ENCODE measurements at places on chromosomes 4 and X. TPM values are rescaled to one million over a fixed set of nuclear protein-coding genes. Genes with fewer than 3 reads are reported as not detected.
A peak's percentile ranks its signal among the peaks of the same experiment; 100 is the strongest.

DNA sequence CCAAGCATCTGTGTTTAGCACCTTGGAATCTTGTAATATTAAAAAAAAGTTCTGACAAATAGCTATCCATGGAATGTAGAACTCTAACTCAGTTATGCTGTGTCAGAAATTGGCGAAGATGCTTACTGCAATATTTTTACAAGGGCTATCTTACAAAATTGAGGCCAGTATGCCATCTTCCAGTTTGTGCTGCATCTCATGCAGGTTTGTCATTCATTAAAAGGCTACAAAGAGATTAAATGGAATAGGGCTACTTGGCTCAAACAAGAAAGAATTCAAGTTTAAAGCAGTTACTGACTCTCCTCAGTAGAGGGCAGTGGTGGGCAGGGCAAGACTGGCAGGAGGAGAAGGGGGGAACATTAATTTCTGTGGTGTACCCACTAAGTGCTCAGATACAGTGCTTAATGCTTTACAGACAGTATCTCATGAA is 66.5 kb downstream of the SHROOM4 start:
- H3K36me3 ChIP-seq = no peaks in the 10 kb centered on the region
- DNase-seq = no peak
- no peak overlapping the region for H3K27ac ChIP-seq
- H3K4me3 ChIP-seq = no peak overlapping the region
- no peaks in the 10 kb centered on the region for H3K27me3 ChIP-seq

DNA sequence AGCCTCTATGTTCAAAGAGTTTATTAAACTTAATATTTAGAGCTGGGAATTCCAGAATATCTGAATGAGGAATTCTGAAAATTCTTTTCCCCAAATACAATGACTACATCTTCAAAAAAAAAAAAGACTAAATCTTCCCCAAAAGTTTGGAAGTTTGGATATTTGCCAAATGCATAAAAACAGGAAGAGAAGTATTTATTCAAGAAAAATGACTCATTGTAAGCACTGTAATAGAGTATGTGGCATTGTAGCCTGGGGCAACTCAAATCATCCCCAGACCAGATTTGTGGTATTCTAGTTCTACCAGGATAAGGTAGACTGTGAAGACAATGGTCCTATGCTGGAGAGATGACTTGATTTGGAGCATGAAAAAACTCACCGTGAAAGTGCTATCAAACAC is 78.5 kb upstream of the PDHA2 start:
- no peak for DNase-seq
- H3K27me3 ChIP-seq = no peaks in the 10 kb centered on the region
- no peaks in the 10 kb centered on the region for H3K36me3 ChIP-seq
- no peak overlapping the region for H3K4me3 ChIP-seq
- H3K27ac ChIP-seq = no peak overlapping the region

- peaks cover 11% of the 10 kb centered on the region for H3K4me1 ChIP-seq
- no peak overlapping the region for H3K4me3 ChIP-seq
- no peaks in the 10 kb centered on the region for H3K36me3 ChIP-seq
- no peak for DNase-seq
- H3K27ac ChIP-seq = no peak overlapping the region
Measured at GRCh38 chrX:97328853-97329390, 445.2 kb downstream of the RPA4 start.

DNA sequence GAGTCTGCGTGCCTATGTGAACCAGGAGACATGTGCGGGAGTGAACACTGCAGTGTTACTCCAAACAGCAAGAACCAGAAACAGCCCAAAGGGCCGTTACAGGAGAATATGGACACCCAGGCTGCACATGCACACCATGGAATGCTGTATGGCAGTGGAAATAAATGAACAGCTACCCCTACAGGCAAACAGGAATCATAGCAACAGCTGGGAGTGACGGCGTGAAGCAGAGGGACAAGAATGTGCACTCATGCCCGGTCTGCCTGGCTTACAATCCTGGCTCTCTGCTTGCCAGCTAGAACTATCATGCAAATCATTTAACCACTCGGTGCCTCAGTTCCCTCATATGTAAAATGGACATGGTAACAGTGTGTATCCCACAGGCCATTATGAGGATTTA is 16.6 kb downstream of the GPKOW start:
- no peak overlapping the region for H3K4me3 ChIP-seq
- peaks cover 18% of the 10 kb centered on the region for H3K36me3 ChIP-seq
- DNase-seq = no peak
- peaks cover 1% of the 10 kb centered on the region for H3K4me1 ChIP-seq

DNA sequence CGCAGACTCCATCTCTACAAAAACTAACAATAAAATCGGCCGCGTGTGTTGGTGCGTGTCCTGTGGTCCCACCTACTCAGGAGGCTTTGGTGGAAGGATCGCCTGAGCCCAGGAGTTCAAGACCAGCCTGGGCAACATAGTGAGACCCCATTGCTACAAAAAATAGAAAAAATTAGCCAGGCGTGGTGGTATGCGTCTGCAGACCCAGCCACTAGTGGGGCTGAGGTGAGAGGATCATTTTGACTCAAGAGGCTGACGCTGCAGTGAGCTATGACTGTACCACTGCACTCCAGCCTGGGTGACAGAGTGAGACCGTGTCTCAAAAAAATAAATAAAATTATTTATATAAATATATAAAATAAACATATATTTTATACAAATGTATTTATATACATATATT is 22.3 kb downstream of the ASMTL start:
- no peaks in the 10 kb centered on the region for H3K4me1 ChIP-seq
- H3K27me3 ChIP-seq = no peaks in the 10 kb centered on the region
- H3K36me3 ChIP-seq = peaks cover 43% of the 10 kb centered on the region
- no peak overlapping the region for H3K4me3 ChIP-seq

DNA sequence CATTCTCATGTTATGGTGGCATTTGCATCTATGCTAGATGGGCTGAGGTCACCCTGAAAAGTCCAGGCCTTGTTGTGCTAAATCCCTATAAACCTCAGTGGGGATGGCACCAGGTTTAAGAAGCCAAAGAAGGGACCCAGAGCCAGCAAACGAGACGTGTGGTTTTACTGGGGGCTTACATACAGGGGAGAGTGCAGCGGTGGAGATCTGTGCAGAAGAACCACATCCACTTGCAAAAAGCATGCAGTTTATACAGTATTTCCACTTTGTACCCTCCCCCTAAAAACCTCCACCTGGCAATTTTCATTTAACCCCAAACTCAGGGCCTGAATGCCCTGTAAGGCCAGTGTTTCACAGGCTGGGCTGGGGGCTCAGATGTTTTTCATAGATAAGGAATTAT is 134.9 kb upstream of the GATB start:
- H3K27ac ChIP-seq = no peak overlapping the region
- no peaks in the 10 kb centered on the region for H3K4me1 ChIP-seq
- H3K4me3 ChIP-seq = no peak overlapping the region
- H3K27me3 ChIP-seq = no peaks in the 10 kb centered on the region
- no peak for DNase-seq
- H3K36me3 ChIP-seq = no peaks in the 10 kb centered on the region

- peaks cover 46% of the 10 kb centered on the region for H3K36me3 ChIP-seq
- no peaks in the 10 kb centered on the region for H3K27me3 ChIP-seq
- DNase-seq = no peak
- no peak overlapping the region for H3K27ac ChIP-seq
Measured at GRCh38 chrX:13717700-13718472, 16.5 kb downstream of the TRAPPC2 start.

- no peaks in the 10 kb centered on the region for H3K27me3 ChIP-seq
- H3K4me1 ChIP-seq = no peaks in the 10 kb centered on the region
- peaks cover 48% of the 10 kb centered on the region for H3K36me3 ChIP-seq
- H3K27ac ChIP-seq = no peak overlapping the region
- H3K4me3 ChIP-seq = no peak overlapping the region
Measured at GRCh38 chrX:150762258-150763165, 69.3 kb downstream of the MTMR1 start.

- H3K27ac ChIP-seq = no peak overlapping the region
- no peaks in the 10 kb centered on the region for H3K4me1 ChIP-seq
- H3K27me3 ChIP-seq = no peaks in the 10 kb centered on the region
- DNase-seq = no peak
- no peaks in the 10 kb centered on the region for H3K36me3 ChIP-seq
Measured at GRCh38 chr4:137375111-137375850, 157.0 kb downstream of the PCDH18 start.

GRCh38 chr4:183960046-183960420 is 54.9 kb downstream of the STOX2 start:
- no peak overlapping the region for H3K4me3 ChIP-seq
- no peak overlapping the region for H3K27ac ChIP-seq
- DNase-seq = no peak
- H3K4me1 ChIP-seq = no peaks in the 10 kb centered on the region
- no peaks in the 10 kb centered on the region for H3K36me3 ChIP-seq

DNA sequence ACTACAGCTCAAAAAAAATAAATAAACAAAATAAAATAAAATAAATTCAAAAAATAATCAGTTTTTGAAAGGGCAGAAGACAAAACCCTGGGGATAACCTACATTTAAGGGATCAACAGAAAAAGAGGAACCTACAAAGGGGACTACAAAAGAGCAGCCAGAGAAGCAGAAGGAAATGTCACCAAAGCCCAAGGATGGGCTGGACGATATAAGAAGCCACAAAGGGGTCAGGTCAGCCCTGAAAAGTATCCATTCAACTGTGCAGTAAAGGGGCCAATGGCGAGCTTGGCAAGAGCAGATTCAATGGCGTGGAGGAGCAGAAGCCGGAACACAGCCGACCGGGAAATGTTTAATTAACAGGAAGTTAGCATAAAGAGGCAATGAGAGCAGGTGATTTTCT is 16.9 kb downstream of the ACOT9 start:
- H3K27me3 ChIP-seq = no peaks in the 10 kb centered on the region
- H3K27ac ChIP-seq = peak overlapping the region; percentile 82

- DNase-seq = no peak
- peaks cover 18% of the 10 kb centered on the region for H3K4me1 ChIP-seq
- H3K27ac ChIP-seq = no peak overlapping the region
- peak overlapping the region; percentile 17 for H3K4me3 ChIP-seq
Measured at GRCh38 chr4:56874923-56875322, 32.8 kb upstream of the REST start.

GRCh38 chr4:48746608-48747362 is 33.3 kb downstream of the FRYL start:
- peaks cover 6% of the 10 kb centered on the region for H3K36me3 ChIP-seq
- H3K27ac ChIP-seq = no peak overlapping the region
- DNase-seq = no peak
- H3K4me3 ChIP-seq = no peak overlapping the region

DNA sequence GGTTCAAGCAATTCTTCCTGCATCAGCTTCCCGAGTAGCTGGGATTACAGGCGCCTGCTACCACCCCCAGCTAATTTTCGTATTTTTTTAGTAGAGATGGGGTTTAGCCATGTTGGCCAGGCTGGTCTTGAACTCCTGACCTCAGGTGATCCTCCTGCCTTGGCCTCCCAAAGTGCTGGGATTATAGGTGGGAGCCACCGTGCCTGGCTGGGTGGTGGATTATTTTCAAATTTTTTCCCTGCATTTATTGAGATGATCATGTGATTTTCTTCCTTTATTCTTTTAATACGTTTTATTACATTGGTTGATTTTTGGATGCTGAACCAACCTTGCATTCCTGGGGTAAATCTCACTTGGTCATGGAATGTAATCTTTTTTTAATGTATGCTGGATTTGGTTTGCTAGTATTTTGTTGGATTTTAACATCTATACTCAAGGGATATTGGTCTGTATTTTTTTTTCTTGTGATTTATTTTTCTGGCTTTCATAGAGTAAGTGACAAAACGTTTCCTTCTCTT is 30.9 kb downstream of the BMP2K start:
- peaks cover 39% of the 10 kb centered on the region for H3K36me3 ChIP-seq
- H3K27ac ChIP-seq = no peak overlapping the region
- no peak for DNase-seq
- no peak overlapping the region for H3K4me3 ChIP-seq
- no peaks in the 10 kb centered on the region for H3K27me3 ChIP-seq
- H3K4me1 ChIP-seq = peaks cover 69% of the 10 kb centered on the region

- no peak overlapping the region for H3K4me3 ChIP-seq
- no peaks in the 10 kb centered on the region for H3K4me1 ChIP-seq
Measured at GRCh38 chrX:144601010-144601409, 646.3 kb upstream of the SPANXN1 start.

DNA sequence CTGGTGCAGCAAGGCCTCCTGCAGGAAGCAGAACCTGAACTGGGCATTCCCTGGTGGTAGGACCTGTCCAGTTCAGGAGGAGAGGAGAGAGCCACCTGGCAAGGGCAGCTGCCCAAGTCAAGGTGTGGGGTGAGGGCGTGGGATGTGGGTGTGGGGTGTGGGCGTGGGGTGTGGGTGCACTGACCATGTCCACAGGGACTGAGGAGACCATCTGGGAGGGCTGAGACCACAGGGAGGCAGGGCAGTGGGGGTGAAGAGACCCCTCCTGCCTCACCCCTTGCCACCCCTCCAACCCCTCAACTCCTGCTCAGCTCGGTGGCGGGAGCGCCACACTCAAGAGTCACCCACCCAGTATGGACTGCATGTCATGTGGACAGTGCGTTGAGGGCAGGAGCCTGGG is 117.9 kb downstream of the CPZ start:
- no peak overlapping the region for H3K27ac ChIP-seq
- no peaks in the 10 kb centered on the region for H3K27me3 ChIP-seq
- no peaks in the 10 kb centered on the region for H3K4me1 ChIP-seq
- no peaks in the 10 kb centered on the region for H3K36me3 ChIP-seq
- no peak overlapping the region for H3K4me3 ChIP-seq

DNA sequence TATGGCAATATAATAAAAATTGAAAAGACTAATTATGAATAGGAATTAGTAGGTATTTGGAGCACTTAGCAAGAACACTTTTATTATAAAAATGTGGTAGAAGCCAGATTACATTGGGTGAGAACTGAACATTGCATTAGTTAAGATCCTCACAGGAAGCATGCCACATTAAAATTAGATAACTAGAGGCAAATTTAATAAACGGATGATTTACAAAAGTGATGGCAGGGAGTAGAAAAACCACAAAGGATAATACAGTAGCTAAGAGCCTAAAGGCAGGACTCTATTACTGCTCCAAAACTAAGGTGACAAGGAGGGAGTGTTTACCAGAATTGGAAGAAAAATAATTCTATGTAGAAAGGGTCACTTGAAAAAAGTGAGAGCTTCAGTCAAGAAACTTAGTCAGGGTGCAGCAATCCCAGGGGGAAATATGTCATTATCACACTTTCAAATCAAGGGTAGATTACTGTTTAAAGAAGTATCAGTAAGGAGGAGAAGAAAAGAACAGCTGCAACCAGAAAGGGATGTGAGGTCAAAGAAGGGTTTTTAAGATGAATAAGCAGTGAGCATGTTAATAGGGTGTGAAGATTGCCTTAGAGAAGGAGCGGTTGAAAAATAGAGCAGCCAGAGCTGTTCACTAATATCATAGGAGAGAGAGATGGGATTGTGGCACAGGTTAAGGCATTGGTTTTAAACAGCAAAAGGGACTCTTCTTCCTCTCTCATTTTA is 84.6 kb downstream of the NDST4 start:
- no peak for DNase-seq
- no peak overlapping the region for H3K27ac ChIP-seq
- no peaks in the 10 kb centered on the region for H3K27me3 ChIP-seq
- no peak overlapping the region for H3K4me3 ChIP-seq
- H3K4me1 ChIP-seq = no peaks in the 10 kb centered on the region

- H3K4me1 ChIP-seq = peaks cover 4% of the 10 kb centered on the region
- no peak for DNase-seq
- H3K36me3 ChIP-seq = no peaks in the 10 kb centered on the region
- H3K27ac ChIP-seq = no peak overlapping the region
- no peaks in the 10 kb centered on the region for H3K27me3 ChIP-seq
- no peak overlapping the region for H3K4me3 ChIP-seq
Measured at GRCh38 chr4:89222170-89222569, 85.4 kb downstream of the GPRIN3 start.

Gene CDS1
- total RNA-seq = not detected

Gene FBXW7
- 102 TPM for total RNA-seq

Gene RRAGB
- total RNA-seq = 15.3 TPM

Gene TLR10
- total RNA-seq = 107 TPM

Gene CDX4
- total RNA-seq = not detected

Gene NAT8L
- 0.24 TPM for total RNA-seq

Gene RBMXL3
- not detected for total RNA-seq

Gene ADGRG2
- not detected for total RNA-seq

Gene MSANTD1
- total RNA-seq = 3.4 TPM

Gene SMR3B
- total RNA-seq = not detected

Gene SYP
- total RNA-seq = 0.82 TPM
